ENCODE measurements at places on chromosomes 5 and 9.

- no peak for DNase-seq
These were observed 17.4 kb upstream of the PRLR start for GRCh38 chr5:35247648-35248034.

DNA sequence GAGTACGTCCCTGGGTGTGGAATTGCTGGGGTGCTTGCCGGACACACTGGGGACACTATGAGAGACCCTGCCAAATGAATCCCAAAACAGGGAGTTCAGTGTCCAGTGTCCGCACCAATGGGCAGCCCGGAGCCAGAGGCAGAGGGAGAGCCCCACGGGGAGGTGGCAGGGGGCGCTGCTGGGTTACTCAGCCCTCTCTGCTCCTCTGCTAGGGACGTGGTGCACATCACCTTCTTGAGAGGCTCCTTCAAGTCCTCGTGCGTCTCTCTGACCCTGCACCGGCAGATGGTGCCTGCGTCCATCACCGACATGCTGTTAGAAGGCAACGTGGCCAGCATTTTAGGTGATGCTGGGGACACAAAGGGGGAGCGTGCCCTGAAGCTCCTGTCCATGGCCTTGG is 20.8 kb downstream of the STKLD1 start:
- no peak for DNase-seq

- DNase-seq, result no peak
These were observed 367.4 kb upstream of the TRPC7 start for GRCh38 chr5:136732751-136733150.

DNA sequence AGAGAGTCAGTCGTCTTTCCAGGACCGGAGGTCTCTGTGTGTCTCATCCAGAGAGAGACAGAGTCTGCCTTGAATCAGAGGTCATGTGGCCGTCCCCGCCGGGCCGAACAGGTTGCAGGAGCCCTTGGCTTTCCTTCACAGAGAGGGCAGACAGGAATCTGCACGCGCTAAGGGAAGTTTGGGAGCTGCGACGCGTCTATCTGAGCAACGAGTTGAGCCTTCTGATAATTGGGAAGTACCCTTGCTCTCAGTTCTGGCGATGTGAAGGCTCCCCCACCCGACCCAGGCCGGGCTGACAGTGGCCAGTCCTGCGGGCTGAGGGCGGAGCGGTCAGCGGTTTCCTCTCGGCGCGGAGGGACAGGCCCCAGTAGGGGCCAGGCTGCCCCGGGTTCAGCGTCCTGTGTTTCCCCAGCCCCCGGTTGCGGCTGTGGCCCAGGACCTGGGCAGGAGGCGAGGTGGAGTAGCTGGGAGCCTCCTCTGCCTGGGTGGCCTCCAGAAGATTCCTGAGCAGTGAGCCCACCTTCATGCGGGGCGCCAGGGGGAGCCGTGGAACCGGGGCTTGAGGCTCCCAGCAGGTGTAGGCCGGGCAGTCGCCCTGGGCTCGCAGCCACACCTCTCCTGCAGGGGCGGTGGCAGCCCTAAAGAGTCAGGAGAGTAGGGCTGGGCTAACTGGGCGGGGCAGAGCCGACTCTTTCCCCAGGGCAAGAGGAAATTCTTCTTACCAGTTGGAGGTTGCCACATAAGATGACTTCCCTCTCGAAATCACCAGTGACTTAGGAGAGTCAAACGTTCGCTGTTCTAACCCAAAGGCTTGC is 13.9 kb downstream of the NR2F1 start:
- no peak for DNase-seq

DNA sequence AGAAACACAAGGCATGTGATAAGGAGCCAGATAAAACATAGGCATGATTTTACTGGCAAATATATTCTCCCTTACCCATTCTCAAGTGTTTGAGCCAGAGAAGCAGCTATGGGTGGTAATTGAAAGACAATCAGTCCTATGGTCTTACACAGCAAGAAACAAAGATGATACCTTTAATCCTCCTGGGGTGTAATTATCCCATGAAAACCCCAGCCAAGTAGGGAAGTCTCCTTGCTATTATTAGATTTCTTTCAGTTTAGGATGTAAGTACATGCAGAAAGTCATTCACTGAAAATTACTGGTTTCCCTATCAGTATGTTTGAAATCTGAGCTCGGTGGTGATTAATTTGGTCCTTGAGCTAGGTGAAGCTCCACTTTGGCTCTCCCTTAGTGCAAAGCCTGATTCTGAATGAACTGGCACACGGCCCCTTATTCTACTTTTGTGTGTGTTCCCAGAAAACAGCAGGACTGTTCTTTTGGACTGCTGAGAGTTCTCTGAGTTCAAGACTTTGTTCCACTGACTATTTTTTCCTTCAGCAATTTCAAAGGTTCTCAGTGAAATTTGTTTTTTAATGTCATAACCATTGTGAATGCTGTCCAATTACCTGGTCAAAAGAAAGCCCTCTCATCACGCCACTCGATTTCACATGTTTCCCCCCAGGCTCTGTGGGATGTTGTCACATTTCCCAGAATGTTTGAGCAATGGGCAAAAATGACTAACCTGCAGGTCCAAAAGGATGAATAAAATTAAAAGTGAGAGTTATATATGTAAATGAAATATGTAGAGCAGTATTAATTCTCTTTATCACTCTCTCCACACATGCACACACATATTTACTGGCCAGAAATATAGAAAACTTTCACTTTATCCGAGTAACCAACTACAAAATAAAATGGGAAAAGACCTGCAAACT is 343.0 kb downstream of the RAB3C start:
- no peak for DNase-seq

DNA sequence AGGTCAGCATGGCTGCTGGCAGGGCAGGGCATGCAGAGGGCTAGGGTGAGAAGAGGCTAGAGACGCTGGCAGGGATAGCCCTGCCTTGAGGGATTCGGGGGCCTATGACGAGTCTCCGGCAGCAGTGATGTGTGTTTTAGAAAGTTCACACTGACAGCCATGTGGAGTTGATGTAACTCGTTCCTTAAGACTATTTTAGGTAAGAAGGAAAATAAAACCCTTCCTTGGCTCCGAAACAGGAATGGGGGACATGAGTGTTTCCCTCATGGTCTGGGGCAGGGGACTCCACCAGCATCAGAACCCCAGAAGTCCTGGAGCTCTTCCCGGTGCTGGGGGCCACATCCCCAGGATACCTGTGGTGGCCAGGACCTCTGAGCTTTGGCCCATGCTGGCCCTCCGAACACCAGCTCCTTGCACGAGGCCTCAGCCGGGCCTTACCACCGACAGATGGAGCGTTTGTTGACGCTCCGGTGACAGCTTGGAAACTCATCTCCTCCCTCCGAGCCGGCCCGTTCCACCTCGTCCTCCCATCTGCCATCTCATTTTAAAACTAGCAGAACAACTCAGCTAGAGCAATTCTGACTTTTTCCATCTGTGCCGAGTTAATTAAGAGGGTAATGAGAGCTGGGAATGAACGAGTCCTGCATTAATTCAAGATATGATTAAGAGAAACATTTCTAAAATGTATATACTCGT is 337.7 kb downstream of the CDK5RAP2 start:
- DNase-seq, result no peak

DNA sequence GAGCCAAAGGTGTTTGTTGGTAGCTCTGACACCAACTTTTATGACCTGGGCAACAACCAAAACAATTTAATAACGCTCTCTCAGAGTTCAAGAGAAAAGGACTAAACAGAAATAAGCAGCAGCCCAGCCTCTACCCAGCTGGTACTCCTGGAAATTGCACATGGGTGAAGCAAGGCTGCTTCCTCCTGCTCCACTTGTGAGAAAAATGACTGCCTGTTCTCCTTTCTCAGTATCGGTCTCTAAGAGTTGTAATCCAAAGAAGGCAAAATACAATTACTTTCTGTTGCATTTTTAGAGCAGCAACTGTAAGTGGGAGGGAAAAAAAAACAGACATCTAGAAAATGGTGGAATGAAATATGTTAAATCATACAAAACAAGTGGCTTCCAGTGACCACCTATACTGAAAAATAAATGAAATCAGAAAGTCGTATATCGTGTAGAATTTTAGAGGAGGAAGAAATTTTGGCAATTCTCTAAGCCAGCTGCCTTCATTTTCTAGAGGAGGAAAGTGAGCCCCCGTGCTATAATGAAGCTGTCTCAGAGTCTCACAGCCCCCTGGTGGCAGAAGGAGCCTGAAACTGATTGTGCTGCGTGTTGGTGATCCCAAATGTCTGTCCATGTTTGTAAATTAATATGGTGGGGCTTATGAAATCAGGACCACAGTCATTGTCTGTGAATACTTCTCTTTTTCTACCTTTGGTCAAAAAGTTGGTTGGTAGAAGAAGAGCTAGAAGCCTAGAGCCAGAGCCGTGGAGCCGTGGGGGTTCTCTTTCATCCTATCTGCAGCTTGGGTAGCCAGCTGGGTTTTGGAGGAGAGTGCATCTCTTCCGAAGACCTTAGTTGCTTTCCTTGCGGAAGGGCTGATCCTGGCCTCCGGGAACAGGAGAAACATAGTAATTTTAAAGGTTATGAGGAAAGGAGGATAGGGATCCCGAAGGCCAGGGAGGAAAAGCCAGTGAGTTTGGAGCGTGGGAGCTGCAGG is 139.9 kb downstream of the PIP5K1B start:
- DNase-seq, result peak; percentile 9

- DNase-seq, result peak; percentile 4
These were observed 28.8 kb downstream of the GCNT4 start for GRCh38 chr5:75023368-75024159.

- DNase-seq, result no peak
These were observed 20.5 kb downstream of the ABCA1 start for GRCh38 chr9:104907278-104907951.

GRCh38 chr5:10653043-10653442 is 89.2 kb downstream of the ANKRD33B start:
- no peak for DNase-seq

DNA sequence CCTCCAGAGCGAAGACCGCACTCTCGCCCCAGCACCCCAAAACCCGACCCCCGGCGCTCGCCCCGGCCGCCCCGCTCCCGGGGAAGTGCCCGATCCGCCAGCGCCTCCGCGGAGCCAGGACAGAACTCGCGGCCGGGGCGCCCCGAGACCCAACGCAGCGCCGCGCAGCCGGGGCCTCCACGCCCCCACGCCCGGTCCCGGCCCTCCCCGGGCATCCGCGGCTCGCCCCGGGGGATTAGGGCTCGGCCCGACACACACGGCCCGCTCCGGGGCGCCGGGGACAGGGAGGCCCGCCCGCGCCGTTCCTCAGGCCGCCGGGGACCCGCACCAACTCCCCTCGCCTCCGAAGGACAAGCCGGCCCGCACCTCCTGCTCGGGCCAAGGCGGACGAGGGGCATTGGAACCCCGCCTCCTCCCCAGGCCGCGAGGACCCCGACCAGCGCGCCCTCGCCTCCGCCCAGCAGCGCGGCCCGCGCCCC is 544 bp downstream of the FNBP1 start:
- no peak for DNase-seq

- DNase-seq, result no peak
These were observed 204.4 kb downstream of the SH3GL2 start for GRCh38 chr9:17783227-17783626.

- no peak for DNase-seq
These were observed 176.9 kb downstream of the EBF1 start for GRCh38 chr5:158922816-158923215.

GRCh38 chr5:51860532-51861018 is 477.3 kb downstream of the ISL1 start:
- DNase-seq, result no peak

GRCh38 chr5:65874241-65874640 is 52.1 kb upstream of the ERBIN start:
- DNase-seq, result no peak

GRCh38 chr5:124492444-124493224 is 253.8 kb downstream of the ZNF608 start:
- no peak for DNase-seq

DNA sequence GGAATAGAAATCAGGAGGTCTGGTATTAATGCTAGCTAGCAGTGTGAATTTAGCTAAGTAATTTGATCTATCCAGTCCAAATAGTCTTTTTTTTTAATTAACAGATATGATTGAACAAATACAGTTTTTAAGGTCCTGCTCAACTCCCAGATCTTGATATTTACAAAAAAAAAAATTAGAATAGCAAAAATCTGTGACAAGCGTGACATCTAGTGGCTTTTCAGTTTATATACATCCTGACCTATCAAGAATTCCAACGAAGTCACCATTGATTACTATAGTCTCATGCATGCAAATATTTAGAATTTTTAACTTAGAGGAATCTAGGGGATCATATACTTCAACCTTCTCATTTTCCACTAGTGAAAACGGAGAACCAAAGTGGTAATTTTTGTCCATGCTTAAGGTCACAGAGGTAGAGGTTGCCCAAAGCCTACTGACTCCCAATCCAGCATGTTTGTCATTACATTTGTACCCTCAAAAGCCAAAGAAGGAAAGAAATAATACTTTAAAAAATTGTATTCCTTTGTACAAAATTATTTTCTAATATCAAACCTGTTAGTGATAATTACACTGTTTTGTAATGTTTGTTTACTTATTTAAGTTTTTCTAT is 17.6 kb upstream of the TARS1 start:
- no peak for DNase-seq

DNA sequence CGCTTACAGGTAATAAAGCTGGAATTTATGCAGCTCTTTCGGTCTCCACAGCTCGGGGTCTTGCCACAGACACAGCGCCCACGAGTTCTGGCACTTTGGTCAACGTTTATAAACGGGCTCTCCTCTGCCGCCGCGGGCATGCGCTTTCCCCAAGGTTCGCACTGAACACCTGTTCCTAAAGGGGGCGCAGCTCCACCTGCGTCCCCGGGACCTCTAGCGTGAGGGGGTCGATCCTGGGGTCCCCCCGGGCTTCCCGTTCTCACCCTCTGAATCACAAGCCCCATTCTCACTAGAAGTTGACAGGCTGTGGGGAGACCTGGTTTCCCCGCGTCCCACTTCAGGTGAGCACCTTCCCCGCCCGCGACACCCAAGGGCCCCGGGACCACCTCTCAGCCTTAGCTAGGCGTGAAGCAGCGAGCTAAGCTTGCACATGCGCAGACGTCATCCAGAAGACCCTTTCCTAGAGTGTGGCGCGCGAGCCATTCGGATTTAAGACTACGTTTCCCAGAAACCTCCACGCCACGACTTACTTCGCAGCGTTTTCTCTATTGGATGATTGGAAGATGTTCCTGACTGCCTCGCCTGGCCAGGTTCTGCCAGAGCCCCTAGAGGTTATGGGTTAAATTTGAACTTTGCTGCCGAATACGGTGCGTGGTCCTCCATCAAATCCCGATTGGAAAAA is 21.3 kb upstream of the ZNF782 start:
- DNase-seq, result peak; percentile 11

DNA sequence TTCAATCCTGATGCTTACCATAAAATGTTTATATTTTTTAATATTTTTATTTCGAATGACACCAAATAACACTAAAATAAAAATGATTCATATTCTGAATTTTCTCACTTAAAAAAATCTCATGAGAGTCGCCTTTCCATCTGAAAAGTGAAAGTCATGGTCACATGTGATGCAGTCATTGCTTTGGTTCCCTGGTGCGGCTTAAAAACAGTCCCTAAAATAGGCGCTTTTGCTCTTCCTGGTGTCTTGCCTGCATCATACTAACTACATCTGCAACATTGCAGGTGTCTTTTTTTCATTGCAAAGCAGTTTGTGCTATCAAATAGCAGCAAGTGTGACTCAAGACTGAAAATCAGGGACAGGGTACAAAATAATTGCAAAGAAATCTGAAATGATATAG is 185.2 kb upstream of the NREP start:
- DNase-seq, result no peak
